ENCODE measurements at places on chromosomes 6 and 20.

DNA sequence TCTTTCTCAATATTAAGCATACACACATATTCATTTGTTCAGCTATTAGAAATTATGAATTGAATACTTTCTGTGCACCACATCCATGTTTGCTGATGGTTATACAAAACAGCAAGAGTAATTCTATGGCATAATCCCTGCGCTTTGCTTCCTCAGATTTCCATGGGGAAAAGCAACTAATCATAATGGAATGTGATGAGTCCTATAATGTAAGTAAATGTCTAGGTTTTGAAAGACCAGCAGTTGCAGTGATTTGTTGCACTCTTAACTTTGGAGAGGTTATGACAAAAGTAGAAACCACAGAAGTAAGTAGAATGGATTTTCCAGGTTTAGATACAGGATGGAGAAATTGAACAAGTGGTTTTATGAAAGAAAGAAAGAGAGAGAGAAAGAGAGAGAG, 652.1 kb downstream of the CBLN4 start:
- no peaks in the 10 kb centered on the region for H3K4me1 ChIP-seq
- H3K4me3 ChIP-seq: no peak overlapping the region
- no peak overlapping the region for H3K27ac ChIP-seq
- DNase-seq: no peak
- no peaks in the 10 kb centered on the region for H3K27me3 ChIP-seq

DNA sequence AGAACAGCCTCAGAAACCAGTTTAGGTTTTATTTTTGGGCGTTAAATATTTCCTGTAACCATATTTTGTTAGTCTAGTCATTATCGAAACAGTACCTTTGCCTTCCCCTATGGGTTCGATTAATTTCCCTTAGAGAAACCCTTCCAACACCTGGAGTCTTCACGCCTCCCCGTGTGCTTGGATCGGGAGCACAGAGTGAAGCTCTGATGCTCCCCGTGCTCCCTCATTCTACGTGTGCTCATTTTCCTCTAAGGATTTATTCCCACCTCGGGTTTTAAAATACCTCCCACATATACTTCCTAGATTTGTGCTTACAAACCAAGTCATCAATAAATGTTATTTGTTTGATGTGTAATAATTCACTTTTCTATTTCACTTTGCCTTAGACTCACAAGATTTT, 142.4 kb downstream of the TTLL2 start:
- H3K36me3 ChIP-seq: no peaks in the 10 kb centered on the region
- H3K4me1 ChIP-seq: peaks cover 4% of the 10 kb centered on the region
- no peak overlapping the region for H3K27ac ChIP-seq
- H3K4me3 ChIP-seq: no peak overlapping the region
- H3K27me3 ChIP-seq: no peaks in the 10 kb centered on the region
- DNase-seq: no peak

DNA sequence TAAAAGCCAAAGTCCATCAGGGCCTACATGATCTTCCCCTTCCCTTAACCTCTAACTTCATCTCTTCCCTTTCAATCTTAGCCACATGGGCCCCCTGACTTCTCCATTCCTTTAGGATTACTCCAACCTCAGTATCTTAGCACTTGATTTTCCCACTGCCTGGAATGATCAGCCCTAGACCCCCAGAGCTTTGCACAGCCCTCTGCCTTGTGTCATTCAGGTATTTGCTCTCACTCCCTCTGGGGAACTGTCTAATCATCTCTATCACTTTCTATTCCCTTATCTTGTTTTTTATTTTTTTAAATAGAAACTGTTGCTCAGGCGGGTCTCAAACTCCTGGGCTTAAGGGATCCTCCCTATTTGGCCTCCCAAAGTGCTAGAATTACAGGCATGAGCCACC, 13.3 kb upstream of the ZNFX1 start:
- H3K36me3 ChIP-seq: peaks cover 86% of the 10 kb centered on the region
- no peak for DNase-seq
- H3K4me3 ChIP-seq: no peak overlapping the region
- peak overlapping the region; percentile 44 for H3K27ac ChIP-seq
- H3K27me3 ChIP-seq: no peaks in the 10 kb centered on the region

GRCh38 chr20:63323357-63323981, 30.5 kb downstream of the COL20A1 start:
- no peak overlapping the region for H3K27ac ChIP-seq
- H3K4me3 ChIP-seq: no peak overlapping the region
- no peaks in the 10 kb centered on the region for H3K36me3 ChIP-seq
- peaks cover 11% of the 10 kb centered on the region for H3K27me3 ChIP-seq
- no peak for DNase-seq
- peaks cover 5% of the 10 kb centered on the region for H3K4me1 ChIP-seq

DNA sequence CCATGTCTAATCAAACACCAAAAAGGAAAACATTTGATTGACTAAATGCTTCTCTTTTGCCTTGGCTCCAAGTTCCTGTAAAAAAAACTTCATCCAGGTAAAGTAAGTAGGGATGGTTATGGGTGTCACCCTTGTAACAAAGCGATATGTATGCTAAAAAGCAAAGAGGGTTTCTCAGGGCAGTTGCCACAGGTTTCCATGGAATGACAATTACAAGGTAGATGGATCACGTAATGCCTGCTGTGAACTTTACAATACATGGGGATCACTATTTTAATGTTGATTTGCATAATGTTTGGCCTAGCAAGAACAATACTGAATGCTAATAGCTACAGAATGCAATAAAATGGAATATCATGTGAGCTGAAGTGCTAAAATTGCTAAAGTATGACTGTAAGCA, 2.9 kb upstream of the BMP2 start:
- H3K4me3 ChIP-seq: no peak overlapping the region
- H3K27me3 ChIP-seq: peaks cover 24% of the 10 kb centered on the region
- H3K4me1 ChIP-seq: peaks cover 2% of the 10 kb centered on the region
- H3K36me3 ChIP-seq: no peaks in the 10 kb centered on the region
- DNase-seq: no peak

DNA sequence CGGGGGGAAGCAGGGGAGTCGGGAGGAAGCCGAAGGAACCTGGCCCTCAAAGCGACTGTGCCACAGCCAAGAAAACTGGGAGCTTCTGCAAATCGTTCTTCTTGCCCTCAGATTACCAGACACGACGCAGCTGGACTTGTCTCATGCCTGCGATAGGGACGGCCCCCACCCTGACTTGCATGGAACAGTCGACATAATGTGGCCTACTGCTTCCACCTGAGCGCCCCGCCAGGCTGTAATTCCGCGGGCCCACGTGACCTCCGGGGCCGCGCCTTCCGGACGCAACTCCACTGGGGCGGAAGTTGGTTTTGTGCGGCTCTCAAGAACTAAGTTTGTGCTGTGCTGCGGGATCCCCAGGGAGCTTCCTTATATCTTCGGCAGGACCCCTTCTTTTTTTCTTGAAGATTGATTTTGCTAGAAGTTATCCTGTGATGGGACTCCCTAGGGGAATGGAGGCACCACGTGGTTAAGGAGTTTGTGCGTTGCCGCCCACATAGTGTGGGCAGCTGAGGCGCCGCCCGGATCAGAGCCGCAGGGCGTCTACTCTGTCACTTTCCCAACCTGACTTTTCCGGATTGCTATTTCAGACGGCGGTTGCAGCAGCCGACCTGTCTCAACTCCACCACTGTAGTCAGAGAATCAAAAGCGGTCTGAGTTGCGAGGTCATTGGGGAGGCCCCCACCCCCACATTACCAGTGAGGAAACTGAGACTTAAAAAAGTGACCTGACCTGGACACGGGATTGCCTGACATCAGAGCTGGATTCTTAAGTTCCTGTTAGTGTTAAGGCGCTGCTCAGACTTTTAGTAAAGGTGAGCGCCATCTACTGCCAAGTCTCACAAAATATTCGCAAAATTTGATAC, 540 bp upstream of the CD164 start:
- peaks cover 30% of the 10 kb centered on the region for H3K4me1 ChIP-seq
- H3K27ac ChIP-seq: peak overlapping the region; percentile 100
- H3K36me3 ChIP-seq: peaks cover 34% of the 10 kb centered on the region
- DNase-seq: peak; percentile 95
- H3K27me3 ChIP-seq: peaks cover 5% of the 10 kb centered on the region
- H3K4me3 ChIP-seq: peak overlapping the region; percentile 94

GRCh38 chr6:134093007-134093573, 40.7 kb upstream of the SLC2A12 start:
- no peaks in the 10 kb centered on the region for H3K36me3 ChIP-seq
- peaks cover 24% of the 10 kb centered on the region for H3K27me3 ChIP-seq
- H3K4me3 ChIP-seq: no peak overlapping the region

DNA sequence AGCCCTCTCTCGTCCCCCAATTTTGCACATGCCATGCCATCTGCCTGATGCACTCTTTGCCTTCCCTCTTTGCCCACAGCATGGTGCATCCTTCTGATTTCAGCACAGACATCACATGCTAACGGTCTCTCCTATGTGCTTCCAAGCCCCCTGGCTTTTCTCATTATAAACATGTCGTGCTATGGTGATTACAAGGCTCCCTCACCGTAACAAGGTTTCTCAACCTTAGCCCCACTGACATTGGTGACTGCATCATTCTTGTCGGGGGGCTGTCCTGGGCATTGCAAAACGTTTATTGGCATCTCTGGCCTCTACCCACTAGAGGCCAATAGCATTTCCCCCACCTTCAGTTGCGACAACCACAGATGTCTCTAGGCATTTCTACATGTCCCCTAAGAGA, 187.2 kb downstream of the TFAP2C start:
- H3K4me1 ChIP-seq: no peaks in the 10 kb centered on the region
- H3K4me3 ChIP-seq: no peak overlapping the region
- H3K27ac ChIP-seq: no peak overlapping the region
- no peak for DNase-seq
- no peaks in the 10 kb centered on the region for H3K36me3 ChIP-seq

DNA sequence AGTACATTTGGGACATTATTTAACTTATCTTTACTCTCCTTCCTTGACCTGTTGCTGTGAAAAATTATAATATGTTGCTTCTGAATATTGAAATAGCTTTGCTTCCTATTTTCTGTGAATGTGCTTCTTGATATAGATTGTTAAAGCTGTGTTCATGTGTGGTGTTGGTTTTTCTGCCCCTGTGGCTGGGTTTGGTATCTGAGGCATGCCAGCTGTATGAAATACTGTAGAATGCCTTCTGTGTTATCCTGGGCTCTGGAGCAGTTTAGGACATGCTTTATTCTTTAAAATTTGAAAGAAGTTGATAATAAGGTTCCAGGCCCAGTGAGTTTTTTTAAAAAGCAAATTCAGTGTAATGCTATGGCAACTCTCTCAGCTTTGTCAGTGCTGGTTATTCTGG, 71.7 kb downstream of the HIVEP1 start:
- H3K4me1 ChIP-seq: peaks cover 15% of the 10 kb centered on the region
- H3K36me3 ChIP-seq: no peaks in the 10 kb centered on the region
- DNase-seq: no peak
- no peak overlapping the region for H3K4me3 ChIP-seq
- H3K27me3 ChIP-seq: no peaks in the 10 kb centered on the region
- no peak overlapping the region for H3K27ac ChIP-seq

GRCh38 chr6:43639984-43640800, 4.6 kb downstream of the MAD2L1BP start:
- H3K27me3 ChIP-seq: no peaks in the 10 kb centered on the region
- no peak overlapping the region for H3K27ac ChIP-seq
- DNase-seq: no peak
- H3K4me1 ChIP-seq: peaks cover 44% of the 10 kb centered on the region

- peak overlapping the region; percentile 100 for H3K27ac ChIP-seq
- peak overlapping the region; percentile 95 for H3K4me3 ChIP-seq
These were observed 37.8 kb downstream of the HFE start for GRCh38 chr6:26124781-26125685.

GRCh38 chr6:145866456-145867396, 52.1 kb upstream of the FBXO30 start:
- peak overlapping the region; percentile 38 for H3K4me3 ChIP-seq
- H3K27me3 ChIP-seq: no peaks in the 10 kb centered on the region
- no peak for DNase-seq
- H3K36me3 ChIP-seq: peaks cover 7% of the 10 kb centered on the region

DNA sequence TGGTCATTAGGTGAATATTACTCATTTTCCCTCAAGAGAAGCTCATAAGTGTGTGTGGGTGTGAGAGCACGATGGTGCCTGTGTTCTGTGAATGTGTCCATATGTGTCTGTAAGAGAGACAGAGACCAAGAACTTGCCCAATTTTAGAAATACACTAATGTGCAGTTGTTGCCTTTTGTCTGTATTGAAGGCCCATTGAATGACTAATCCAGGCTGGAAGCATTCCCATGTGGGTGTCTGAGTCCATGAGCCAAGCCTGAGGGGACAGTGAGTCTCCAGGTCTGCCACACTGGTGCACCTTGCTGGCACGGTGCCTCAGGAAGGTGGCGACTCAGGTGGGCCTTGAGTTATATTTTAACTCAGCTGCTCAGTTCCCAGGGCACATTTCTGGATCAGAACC, 25.5 kb upstream of the ASXL1 start:
- DNase-seq: no peak
- peaks cover 33% of the 10 kb centered on the region for H3K4me1 ChIP-seq
- no peak overlapping the region for H3K4me3 ChIP-seq
- no peaks in the 10 kb centered on the region for H3K27me3 ChIP-seq

Measured in activated CD8-positive, alpha-beta T cell treated with anti-CD3 and anti-CD28 coated beads, Interleukin-2, amount 10 ng/mL, durations not matched to agents 7 days and 5 days (primary cell).